ENCODE measurements at places on chromosomes 7 and 10.

- no peak for DNase-seq
Observed at GRCh38 chr10:122656741-122657140, 42.9 kb downstream of the C10orf120 start.

- no peak for DNase-seq
Observed at GRCh38 chr10:30705625-30706149, 76.1 kb upstream of the LYZL2 start.

DNA sequence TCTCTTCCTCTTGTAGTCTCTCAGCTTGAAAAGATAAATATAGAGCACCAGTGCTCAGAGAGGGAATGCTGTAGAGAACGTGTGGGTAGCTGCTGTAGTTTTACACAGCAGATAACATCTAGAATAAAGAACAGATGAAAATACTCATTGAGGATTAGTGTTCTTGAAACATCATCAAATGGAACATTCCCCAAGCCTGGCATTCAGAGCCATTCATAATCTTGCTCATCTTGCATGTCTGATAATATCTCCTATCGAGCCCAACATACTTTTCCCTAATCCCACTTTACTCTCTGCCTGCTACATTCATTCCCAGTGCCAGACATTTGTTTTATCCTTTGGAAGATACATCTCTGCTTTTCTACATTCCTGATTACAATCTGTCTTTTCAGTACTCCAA lies 35.2 kb downstream of the MCU start:
- DNase-seq = no peak

GRCh38 chr7:30787486-30787885 lies 16.3 kb downstream of the MINDY4 start:
- peak; percentile 59 for DNase-seq

GRCh38 chr10:20094226-20094976 lies 278.2 kb downstream of the PLXDC2 start:
- no peak for DNase-seq

GRCh38 chr7:116968631-116969030 lies 15.3 kb downstream of the ST7 start:
- DNase-seq = no peak

DNA sequence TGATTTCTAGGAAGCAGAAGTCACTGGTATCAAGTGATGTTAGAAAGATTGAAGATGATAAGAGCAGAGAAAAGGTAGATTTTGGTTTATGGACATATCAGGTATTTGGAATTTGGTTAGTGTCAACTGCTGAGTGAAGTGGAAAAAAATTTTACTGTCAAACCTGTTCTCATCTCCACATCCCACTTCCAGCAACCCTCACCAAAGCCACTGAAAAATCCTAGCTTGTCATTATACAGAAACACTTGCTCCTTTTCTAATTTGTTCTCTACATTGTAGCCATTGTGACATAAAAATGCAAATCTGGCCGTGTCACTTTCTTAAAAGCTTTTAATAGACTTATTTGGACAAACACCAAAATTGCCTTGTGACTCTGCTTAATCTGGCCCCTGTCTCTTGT lies 54.0 kb downstream of the TRIM24 start:
- DNase-seq = no peak

DNA sequence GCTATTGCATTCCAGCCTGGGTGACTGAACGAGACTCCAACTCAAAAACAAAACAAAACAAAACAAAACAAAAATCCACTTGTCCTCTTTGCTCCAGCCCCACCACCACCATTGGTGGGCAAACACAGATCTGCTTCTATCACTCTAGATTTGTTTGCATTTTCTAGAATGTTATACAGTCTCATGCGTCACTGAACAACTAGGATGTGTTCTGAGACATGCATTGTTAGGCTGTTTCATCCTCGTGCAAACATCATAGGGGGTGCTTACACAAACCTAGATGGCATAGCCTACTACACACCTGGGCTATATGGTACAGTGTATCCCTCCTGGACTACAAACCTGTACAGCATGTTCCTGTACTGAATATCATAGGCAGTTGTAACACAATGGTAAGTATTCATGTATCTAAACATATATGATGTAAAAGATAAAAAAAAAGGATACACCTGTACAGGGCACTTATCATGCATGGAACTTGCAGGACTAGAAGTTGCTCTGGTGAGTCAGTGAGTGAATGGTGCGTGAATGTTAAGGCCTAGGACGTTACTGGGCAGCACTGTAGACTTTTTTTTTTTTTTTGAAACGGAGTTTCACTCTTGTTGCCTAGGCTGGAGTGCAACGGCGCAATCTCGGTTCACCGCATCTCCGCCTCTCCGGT lies 45.3 kb downstream of the BTBD16 start:
- no peak for DNase-seq

- DNase-seq = peak; percentile 33
Observed at GRCh38 chr7:116955801-116956476, 2.6 kb downstream of the ST7 start.

DNA sequence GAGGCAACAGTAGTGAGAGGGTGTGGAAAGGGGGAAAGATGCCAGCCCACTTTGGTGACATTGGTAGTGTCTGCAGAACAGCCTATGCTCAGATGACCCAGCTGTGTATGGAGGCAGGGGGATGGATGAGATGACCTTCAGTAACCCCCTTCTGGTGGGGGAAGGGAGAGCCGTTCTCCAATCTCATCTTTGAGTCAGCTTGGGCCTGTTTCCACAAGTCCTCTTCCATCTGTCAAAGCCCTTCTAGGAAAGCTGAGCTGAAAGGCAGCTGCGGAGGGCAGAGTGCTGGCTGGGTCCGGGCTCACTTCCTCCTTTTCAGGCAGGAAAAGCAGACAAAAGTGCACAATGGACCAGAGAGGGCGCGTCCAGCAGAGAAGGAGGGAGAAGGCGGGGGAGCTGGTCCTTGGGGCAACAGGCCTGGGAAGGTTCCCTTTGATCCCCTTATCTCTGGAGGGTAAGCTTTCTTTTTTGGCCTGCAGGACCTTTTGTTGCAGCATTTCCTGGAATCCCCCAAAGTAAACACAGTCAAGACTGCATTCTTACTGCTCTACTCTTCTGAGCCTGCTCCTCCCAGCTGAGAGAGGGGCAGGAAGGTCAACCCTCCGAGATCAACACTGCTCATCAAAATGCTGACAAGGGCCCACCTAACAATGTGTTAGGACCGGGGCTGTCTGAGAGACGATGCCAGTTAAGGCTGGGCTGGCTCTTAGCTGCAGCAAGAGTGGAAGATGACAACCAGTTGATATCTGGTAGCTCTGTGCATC lies 1.2 kb upstream of the LRMDA start:
- DNase-seq = peak; percentile 92

DNA sequence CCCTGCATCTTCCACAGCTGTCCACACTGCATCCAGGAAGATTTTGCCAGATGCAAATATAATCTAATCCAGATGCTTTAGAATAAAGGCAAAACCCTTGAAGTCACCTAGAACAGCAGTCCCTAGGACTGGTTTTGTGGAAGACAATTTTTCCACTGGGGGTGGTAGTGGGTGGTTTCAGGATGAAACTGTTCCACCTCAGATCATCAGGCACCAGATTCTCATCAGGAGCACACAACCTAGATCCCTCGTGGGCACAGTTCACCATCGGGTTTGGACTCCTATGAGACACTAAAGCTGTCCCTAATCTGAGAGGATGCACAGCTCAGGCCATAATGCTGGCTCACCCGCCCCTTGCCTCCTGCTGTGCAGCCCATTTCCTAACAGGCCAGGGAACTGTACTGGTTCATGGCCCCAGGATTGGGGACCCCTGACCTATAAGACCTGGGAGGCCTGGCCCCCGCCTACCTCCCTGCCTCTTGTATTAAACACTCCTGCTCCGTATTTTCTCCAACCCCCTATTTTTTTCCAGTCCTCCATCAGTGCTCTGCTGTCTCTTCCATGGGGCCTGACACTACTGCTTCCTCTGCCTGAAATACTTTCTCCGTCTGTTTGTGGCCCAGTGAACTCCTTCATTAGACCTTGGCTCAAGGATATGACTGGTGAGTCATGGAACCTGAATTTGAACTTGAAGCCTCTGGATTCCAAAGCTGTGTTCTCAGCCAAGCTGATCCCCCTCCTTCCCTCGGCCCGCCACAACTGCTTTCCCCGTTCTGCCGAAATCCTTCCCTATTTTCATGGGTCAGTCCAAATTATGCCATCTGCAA lies 79.9 kb upstream of the RHEB start:
- no peak for DNase-seq
